Camera-type eye (tissue), 1 donor: ENCODE measurements at places on chromosomes 1 and 21. TPM values are rescaled to one million over a fixed set of nuclear protein-coding genes. Genes with fewer than 3 reads are reported as not detected.

TEDDM1 gene
- total RNA-seq, result not detected

FAM43B gene
- 2.0 TPM for total RNA-seq

CELA3B gene
- total RNA-seq, result not detected

SLC44A5 gene
- 19.1 TPM for total RNA-seq

TSPAN1 gene
- 0.49 TPM for total RNA-seq

AADACL4 gene
- not detected for total RNA-seq

USP16 gene
- 51.7 TPM for total RNA-seq

COPA gene
- 156 TPM for total RNA-seq

LENEP gene
- 6.0 TPM for total RNA-seq
